ENCODE measurements at places on chromosomes 1 and 21.

DNA sequence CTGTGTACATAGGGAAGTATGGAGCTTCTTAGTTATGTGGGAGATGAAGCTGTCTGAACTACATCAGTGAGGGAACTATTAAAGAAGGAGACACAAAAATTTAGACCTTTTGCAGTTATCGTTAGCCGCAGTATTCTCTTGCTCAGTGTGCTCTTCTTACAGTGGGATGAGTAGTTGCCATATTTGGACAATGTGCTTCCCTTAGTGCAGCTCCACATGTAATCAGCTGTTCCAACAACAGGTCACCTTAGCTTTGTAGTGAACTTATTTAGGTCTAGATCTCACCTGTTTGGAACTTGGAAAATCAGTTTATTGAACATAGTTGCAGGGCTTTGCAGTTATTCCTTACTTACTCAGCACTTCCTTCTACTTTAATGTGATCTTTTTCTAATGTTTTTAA is 18.1 kb downstream of the GPR52 start:
- no peak for DNase-seq

DNA sequence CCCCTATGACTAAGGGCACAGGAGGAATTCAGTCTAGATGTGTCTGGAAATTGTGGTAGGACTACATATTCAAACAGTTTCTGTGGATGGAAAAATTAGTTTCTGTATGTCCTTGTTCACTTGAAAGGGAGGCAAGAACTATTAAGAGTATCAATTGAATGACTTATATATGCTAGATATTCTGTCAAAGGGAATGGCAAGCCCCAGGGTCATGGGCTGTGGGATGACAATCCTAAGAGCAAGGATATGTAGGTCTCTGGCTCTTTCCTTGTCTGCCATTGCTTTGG is 383.5 kb upstream of the B3GALT2 start:
- no peak for DNase-seq

GRCh38 chr1:234884701-234885100 is 243.9 kb downstream of the TOMM20 start:
- DNase-seq = no peak

GRCh38 chr1:41241354-41241748 is 755 bp downstream of the SCMH1 start:
- DNase-seq = peak; percentile 10

- no peak for DNase-seq
These were observed 35.1 kb upstream of the ADORA3 start for GRCh38 chr1:111538343-111539025.

DNA sequence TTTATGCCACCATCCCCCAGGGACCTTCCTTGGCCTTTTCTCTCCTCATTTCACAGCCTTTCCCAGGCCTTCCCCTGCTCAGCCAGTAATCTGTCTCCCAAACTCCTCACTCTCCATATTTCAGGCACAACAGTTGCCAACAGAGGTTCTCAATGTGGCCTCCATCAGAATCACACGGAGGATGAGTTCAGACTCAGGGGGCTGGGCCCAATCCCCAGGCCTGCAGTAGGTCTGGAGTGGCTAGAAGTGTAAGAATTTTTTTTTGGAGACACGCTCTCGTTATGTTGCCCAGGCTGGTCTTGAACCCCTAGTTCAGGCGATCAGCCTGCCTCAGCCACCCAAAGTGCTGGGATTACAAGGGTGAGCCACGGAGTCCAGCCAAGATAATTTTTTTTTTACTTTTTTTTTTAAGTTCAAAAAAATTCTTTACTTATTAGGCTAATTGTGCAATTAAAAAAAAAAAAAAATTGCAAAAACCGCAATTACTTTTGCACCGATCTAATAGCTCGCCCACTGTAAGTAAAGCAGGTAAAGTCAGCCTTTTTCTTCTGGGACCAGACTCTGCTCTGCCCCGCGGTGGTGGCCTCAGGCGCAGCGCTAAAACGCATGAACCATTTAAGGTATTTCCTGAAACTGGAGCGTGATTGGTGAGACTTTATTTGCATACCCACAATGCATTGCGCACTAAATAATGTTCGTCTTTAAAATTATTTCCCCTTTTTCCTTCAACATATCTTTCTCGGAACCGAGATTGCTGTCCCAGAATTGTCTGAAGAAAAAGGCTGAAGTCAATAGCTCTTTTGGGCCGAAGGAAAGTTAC is 18.7 kb downstream of the KIAA2013 start:
- DNase-seq = peak; percentile 53

DNA sequence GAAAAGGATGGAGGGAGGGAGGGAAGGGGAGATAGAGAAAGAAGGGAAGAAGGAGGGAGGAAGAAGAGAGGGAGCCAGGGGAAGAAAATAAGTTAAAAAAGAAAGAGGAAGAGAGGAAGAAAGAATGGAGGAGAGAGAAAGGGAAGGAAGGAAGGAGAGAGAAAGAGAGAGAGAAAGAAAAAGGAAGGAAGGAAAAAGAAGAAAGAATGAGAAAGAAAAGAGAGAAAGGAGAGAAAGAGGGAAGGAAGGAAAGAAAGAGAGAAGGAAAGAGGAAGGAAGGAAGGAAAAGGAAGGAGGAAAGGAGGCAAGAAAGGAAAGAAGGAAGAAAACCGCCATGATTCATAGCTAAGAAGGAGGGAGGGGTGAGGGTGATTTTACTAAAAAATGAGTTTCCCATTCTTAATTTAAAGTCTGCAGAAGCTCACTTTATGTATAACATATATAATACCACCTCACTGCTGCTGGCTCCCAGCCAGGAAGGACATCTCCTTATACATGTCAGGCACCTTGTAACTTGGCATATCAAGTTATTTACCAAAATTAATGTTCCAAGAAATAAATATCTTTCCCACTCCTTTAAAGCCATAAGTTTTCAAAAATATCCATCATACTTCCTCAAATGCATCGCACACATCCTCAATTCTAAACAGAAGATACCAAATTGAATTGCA is 46.0 kb upstream of the OLIG2 start:
- DNase-seq = no peak

GRCh38 chr1:66623812-66624211 is 89.9 kb downstream of the SGIP1 start:
- no peak for DNase-seq

DNA sequence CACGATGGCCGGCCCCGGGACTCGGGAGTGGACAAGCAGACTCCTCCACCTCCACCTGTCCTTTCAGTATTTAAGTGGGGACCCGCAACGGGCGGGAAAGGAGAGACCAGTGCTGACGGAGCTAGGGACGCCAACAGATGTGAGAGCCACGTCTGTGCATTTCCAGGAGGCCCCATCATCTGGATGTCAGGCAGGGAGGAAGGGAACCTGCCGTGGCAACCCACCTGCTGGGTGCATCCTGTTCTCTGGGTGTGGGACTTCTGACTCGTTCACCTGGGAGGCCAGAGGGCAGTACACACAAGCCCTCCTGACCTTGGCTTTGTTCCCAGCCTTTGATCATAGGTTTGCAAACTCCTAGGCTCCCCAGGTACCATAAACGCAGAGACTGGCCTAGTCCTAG is 5.6 kb upstream of the PCBP3 start:
- no peak for DNase-seq

- no peak for DNase-seq
These were observed 299.8 kb downstream of the MRPL39 start for GRCh38 chr21:25307489-25307888.

GRCh38 chr1:11286735-11287410 is 13.9 kb downstream of the UBIAD1 start:
- DNase-seq = no peak

DNA sequence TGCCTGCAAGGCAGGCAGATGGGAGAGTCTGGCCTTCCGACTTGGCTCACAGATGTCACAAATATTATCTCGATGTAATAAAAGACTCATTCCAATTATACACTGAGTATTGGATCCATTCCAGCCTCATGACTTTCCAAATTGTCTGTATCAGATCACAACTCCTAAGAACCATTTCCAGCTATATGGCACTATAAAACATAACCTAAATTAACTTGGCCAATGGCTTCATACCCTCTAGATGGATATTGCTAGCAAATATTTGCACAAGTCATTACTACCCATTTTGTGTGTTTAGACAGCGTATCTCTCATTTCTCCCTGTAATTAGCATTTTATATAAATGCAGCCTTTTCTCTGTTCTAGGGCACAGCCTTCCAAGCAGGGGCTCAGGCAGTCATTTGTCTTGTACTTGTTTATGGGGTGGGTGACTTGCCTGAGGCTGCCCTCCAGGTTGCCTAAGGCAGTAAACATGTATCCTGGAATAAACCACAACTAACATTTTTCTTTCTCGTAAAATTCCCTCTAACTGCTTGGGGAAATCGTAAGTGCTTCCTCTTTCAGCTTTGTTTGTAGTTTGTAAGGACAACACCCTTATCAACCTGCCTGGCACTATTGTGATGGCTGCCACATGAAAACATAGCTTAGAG is 70.6 kb upstream of the KCNJ6 start:
- no peak for DNase-seq

DNA sequence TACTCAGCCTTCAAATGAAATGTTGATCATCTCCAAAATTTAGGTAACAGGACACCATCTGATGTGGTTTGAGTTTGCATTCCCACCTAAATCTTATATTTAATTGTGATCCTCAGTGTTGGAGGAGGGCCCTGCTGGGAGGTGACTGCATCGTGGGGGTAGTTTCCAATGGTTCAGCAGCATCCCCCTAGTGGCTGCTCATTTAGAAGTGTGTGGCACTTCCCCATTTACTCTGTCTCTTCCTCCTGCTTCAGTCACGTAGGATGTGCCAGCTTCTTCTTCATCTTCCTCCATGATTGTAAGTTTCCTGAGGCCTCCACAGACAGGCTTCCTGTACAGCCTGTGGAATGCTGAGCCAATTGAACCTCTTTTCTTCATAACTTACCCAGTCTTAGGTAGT is 731.2 kb downstream of the USP25 start:
- no peak for DNase-seq

GRCh38 chr1:230391776-230392535 is 34.2 kb downstream of the PGBD5 start:
- no peak for DNase-seq

- DNase-seq = no peak
These were observed 70.4 kb downstream of the CACHD1 start for GRCh38 chr1:64540265-64540791.

DNA sequence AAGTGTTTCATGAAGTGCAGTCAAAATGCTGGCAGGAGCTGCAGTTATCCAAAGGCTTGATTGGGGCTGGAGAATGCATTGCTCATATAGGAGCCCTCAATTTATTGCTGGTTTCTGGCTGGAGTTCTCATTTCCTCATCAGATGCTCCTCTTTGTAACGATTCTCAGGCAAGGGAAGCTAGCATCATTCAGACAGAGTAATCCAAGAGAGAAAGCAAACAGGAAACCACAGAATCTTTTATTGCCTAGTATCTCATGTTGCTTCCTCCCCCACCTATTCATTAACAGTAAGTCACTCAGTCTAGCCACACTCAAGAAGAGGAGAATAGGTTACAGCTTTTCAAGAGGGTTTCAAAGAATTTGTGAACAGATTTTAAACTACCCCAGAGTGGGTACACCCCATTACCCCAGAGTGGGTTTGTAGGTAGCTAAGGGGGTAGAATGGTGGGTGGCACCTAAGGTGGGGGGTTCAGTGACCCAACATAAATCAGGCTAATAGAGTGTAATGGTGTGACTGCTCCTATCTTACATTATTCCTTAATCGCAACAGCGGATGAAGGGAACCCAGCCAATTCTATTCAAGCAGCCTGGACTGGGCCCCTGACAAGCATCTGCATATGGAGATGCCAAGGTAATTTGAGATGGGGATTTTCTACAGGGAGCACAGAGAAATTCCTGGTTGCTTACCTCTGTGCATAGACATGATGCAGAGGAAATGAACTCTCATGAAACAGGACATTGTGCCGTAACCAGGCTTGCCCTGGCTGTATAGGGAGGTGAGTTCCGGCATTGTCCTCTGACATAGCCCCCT is 67.1 kb downstream of the KCNJ15 start:
- no peak for DNase-seq

DNA sequence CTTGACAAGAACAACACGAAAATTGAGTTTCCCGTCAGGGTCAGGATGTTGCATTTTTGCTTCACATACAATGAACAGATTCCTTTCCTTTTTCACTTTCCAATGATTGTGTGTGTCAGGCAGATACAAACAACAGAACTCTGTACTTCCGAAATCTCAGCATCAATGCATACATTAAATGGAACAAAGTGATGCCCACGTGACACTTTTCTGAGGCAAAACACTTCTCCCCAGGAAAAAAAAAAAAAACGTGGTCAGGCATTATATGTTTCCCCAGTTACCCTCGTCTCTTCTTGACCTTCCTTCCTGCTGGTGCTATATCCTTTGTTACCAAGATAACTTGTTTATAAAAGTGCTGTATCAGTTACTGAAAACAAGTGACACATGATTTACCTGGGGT is 181.8 kb downstream of the ZNF281 start:
- no peak for DNase-seq

DNA sequence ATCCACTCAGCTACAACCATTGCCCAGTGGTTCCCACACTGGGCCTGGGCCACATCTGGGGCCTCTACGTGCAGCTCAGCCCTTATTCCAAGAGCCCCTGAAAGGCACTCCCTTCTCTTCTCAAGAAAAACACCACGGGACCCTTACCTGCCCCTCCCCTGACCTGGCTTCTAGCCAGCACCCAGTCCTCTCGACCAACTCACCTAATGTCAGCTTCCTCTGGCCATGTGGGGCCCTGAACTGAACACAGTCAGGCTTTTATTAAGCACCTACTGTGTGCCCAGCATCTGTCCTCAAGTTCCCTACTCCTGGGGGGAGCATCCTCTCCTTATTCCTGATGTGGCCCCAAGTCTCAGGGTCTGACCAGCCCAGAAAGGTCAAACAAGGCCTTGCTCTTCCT is 208.4 kb downstream of the MATN1 start:
- no peak for DNase-seq

- no peak for DNase-seq
These were observed 75.8 kb downstream of the SPATA6 start for GRCh38 chr1:48396208-48396607.

DNA sequence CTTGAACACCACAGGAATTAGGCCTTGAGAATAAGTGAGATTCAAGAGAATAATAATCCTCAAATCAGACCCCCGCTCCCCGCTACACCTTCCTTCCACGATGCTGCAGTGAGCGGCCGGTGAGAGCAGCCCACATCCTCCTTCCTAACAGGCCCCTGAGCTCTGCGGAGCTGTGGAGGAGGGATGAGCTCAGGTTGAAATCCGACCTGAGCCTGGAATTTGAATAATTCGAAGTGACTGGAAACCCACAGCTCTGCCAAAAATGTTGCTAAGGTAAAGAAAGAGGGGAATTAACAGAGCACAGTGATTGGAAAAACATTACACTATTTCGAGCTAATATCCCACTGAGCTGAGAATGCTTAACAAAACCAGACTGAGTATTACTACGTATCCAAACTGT is 90.0 kb downstream of the URB2 start:
- no peak for DNase-seq

- no peak for DNase-seq
These were observed 660.6 kb upstream of the B3GALT2 start for GRCh38 chr1:193846876-193847604.

- DNase-seq = no peak
These were observed 819.0 kb upstream of the ADGRL4 start for GRCh38 chr1:79825551-79825950.

Measured in stimulated activated CD8-positive, alpha-beta memory T cell treated with anti-CD3 and anti-CD28 coated beads, Interleukin-7, amount 100 ng/mL, for 24 hours (primary cell).